ENCODE measurements at places on chromosomes 1 and 21. TPM values are rescaled to one million over a fixed set of nuclear protein-coding genes. Genes with fewer than 3 reads are reported as not detected.
A peak's percentile ranks its signal among the peaks of the same experiment; 100 is the strongest.

GRCh38 chr21:30349572-30349971 is 1.2 kb upstream of the KRTAP23-1 start:
- no peak overlapping the region for H3K4me3 ChIP-seq
- H3K27me3 ChIP-seq, result no peaks in the 10 kb centered on the region
- no peak for DNase-seq

DNA sequence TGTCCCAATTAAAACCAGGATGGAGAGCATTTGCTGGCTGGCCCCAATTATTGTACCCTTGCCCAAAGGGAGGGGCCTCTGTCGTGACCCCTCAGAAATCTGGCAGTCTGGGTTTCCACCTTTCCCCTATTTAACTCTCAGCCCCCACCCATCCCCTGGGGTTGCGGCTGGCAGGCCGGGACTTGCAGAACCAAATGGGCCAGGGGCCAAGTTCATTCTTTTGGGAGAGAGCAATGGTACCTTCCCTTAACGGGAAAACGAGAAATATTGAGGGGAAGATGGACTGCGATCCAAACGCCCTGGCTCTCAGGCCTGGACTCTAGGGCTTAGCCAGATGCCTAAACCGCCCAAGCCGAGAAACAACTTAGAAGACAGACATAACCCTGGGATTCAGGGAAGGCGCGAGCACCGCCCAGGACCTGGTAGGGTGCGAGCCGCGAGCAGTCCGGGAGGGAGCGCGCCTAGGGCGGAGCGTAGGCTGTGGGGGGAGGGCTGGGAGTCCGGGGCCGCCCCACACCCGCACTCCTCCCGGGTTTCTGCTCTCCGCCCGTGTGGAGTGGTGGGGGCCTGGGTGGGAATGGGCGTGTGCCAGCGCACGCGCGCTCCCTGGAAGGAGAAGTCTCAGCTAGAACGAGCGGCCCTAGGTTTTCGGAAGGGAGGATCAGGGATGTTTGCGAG is at the start of gene SLC27A3:
Gene SLC27A3 (plus strand): TSS at position 628 of the 678 bp plus-strand sequence. CDS start 91 bp downstream, outside the sequence.
- H3K27ac ChIP-seq, result peak within 1 kb of the TSS; percentile 41
- H3K4me3 ChIP-seq, result peak within 1 kb of the TSS; percentile 72
- H3K4me1 ChIP-seq, result peaks cover 25% of the 10 kb centered on the region
- DNase-seq, result no peak
- H3K36me3 ChIP-seq, result peaks cover 29% of the 10 kb centered on the region

- no peak overlapping the region for H3K27ac ChIP-seq
- no peaks in the 10 kb centered on the region for H3K4me1 ChIP-seq
- DNase-seq, result no peak
- no peaks in the 10 kb centered on the region for H3K36me3 ChIP-seq
Measured at GRCh38 chr1:196152975-196153374, 455.3 kb downstream of the KCNT2 start.

GRCh38 chr1:52365071-52365745 is 797 bp downstream of the CC2D1B start:
- H3K4me3 ChIP-seq, result peak overlapping the region; percentile 76
- H3K27ac ChIP-seq, result peak overlapping the region; percentile 89
- DNase-seq, result no peak
- no peaks in the 10 kb centered on the region for H3K27me3 ChIP-seq
- H3K36me3 ChIP-seq, result peaks cover 34% of the 10 kb centered on the region

GRCh38 chr1:13703128-13703513 is 3.1 kb downstream of the PRDM2 start:
- no peaks in the 10 kb centered on the region for H3K36me3 ChIP-seq
- peaks cover 37% of the 10 kb centered on the region for H3K4me1 ChIP-seq
- no peak for DNase-seq

GRCh38 chr1:205493241-205494085 is 11.0 kb upstream of the CDK18 start:
- H3K4me3 ChIP-seq, result no peak overlapping the region
- no peak for DNase-seq
- no peaks in the 10 kb centered on the region for H3K4me1 ChIP-seq

- no peak overlapping the region for H3K4me3 ChIP-seq
- no peak for DNase-seq
- H3K36me3 ChIP-seq, result no peaks in the 10 kb centered on the region
Measured at GRCh38 chr1:42118125-42118524, 35.1 kb upstream of the GUCA2B start.

- H3K4me3 ChIP-seq, result no peak overlapping the region
- H3K27me3 ChIP-seq, result no peaks in the 10 kb centered on the region
- no peaks in the 10 kb centered on the region for H3K36me3 ChIP-seq
- no peak overlapping the region for H3K27ac ChIP-seq
Measured at GRCh38 chr1:58597996-58598395, 20.9 kb upstream of the TACSTD2 start.

DNA sequence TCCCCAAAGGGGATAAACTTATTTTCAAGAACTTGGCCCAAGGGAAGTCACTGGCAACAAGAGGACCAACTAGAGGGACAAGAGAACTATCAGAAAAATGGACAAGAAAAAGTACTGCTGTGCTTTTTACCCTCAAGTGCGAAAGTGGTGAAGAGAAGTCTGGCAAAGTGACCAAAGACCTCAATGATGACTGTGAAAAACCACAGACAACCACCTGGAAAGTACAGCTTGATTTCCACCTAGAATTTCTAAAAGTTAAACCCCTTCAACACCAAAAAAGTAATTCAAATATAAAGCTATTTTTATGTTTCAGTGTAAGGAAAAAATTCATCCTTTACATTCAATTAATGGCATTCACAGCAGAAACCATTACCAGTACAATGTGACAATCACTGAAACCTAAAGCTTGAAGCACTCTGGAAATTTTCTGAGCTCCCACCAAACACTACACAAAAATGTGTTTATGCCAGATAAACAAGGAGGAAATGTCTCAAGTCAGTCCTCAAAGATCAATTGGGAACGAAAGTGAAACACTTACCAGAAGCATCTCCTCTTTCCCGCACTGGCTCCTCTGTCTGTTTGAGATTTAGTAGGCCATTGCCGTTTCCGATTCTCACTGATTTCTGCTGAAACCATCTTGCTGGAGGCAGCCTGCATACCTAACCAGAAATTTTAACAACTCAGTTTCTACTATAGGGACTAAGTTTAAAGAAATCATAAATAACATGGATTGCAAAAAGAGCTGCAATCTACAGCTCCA is 8.3 kb downstream of the SDE2 start:
- no peak overlapping the region for H3K4me3 ChIP-seq
- H3K4me1 ChIP-seq, result peaks cover 11% of the 10 kb centered on the region
- no peak for DNase-seq
- H3K27me3 ChIP-seq, result no peaks in the 10 kb centered on the region
- H3K27ac ChIP-seq, result no peak overlapping the region
- H3K36me3 ChIP-seq, result peaks cover 89% of the 10 kb centered on the region

- DNase-seq, result no peak
- H3K27ac ChIP-seq, result no peak overlapping the region
- peaks cover 95% of the 10 kb centered on the region for H3K36me3 ChIP-seq
- H3K27me3 ChIP-seq, result no peaks in the 10 kb centered on the region
Measured at GRCh38 chr1:175162955-175163354, 29.6 kb downstream of the KIAA0040 start.

DNA sequence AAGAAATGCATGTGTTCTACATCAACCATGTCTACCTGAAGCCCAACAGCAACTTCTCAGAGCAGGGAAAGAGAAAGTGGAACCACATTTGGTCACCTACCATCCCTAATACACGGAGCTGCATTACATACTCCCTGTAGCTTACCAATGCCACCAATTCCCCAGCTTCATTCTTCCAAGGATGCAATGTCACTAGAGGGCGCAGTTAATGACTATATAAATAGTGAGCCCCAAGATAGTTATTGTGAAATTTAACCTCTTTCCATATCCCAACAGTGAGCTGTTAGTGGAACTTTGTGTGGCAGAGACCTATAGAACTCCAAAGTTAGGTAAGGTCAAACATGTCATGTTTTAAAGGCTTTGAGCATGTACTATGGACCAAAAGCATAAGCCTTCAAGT is 618.3 kb downstream of the SMYD3 start:
- H3K4me1 ChIP-seq, result no peaks in the 10 kb centered on the region
- H3K27me3 ChIP-seq, result no peaks in the 10 kb centered on the region
- H3K36me3 ChIP-seq, result no peaks in the 10 kb centered on the region
- no peak for DNase-seq
- no peak overlapping the region for H3K27ac ChIP-seq
- H3K4me3 ChIP-seq, result no peak overlapping the region

GRCh38 chr1:67077593-67077992 is 23.6 kb upstream of the SLC35D1 start:
- no peaks in the 10 kb centered on the region for H3K36me3 ChIP-seq
- no peak overlapping the region for H3K4me3 ChIP-seq
- H3K27me3 ChIP-seq, result no peaks in the 10 kb centered on the region
- no peak overlapping the region for H3K27ac ChIP-seq
- H3K4me1 ChIP-seq, result no peaks in the 10 kb centered on the region

GRCh38 chr1:65924471-65924870 is 131.8 kb downstream of the PDE4B start:
- H3K36me3 ChIP-seq, result no peaks in the 10 kb centered on the region
- no peak overlapping the region for H3K4me3 ChIP-seq
- DNase-seq, result no peak
- H3K4me1 ChIP-seq, result no peaks in the 10 kb centered on the region
- H3K27me3 ChIP-seq, result no peaks in the 10 kb centered on the region

DNA sequence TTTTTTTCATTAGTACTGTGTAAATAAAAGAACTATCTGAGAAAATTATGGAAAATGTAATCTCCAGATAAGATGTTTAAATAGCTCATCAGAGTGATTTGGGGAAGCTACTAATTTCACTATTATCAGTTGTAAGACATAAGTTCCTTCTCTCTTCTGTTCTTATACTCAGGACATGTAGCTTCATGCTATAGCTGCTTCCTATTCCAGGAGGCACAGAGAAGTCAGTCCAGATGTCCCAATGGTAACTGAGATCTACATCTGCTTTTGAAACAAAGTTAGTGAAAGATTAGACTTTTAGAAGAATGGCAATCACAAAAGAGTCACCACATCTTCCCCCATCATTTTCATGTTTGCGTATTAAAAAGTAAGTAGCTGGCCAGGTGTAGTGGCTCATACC is 5.6 kb downstream of the MAP3K21 start:
- peaks cover 9% of the 10 kb centered on the region for H3K27me3 ChIP-seq
- H3K4me3 ChIP-seq, result no peak overlapping the region
- no peak overlapping the region for H3K27ac ChIP-seq
- DNase-seq, result no peak
- H3K4me1 ChIP-seq, result peaks cover 9% of the 10 kb centered on the region

- no peaks in the 10 kb centered on the region for H3K36me3 ChIP-seq
- no peaks in the 10 kb centered on the region for H3K4me1 ChIP-seq
- H3K27me3 ChIP-seq, result no peaks in the 10 kb centered on the region
Measured at GRCh38 chr1:68442006-68442405, 7.7 kb downstream of the RPE65 start.

DNA sequence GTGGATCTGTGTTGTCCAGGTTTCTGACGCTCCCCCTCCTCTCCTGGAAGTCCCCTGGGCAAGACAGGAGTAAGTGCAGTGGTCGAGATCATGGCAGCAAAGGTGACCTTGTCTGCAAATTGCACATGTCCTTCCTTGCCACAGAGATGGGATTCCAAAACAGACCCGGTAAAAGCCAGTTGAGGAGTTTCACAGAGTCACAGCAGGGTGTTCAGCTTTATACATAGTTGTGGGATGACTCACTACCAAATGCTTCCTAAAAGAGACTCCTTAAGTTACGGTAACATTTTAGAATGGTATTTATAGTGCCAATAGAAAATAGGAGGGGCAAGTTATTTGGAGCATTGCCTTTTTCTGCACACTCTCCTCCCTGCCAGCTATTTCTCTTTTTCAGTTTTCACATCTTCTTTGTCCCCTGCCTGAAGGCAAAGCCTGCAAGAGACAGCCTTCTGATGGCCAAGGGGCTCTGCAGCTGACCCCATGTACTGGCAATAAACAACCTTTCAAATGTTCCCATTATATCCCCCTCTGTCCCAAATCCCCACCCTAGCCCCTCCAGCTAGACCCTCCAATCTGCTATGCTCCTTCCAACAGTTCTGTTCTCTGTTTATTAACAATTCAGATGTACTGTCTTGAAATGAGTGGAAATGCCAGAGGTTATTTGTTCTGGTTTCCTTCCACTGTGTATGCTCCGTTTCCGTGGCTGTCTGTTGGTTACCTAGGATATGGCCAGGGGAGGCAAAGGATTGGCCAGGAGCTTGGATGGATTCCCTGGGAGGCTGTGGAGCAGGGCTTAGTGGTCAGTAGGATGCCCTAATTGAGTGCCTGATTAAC is 115.0 kb downstream of the TGFB2 start:
- H3K36me3 ChIP-seq, result no peaks in the 10 kb centered on the region
- no peak overlapping the region for H3K27ac ChIP-seq
- H3K27me3 ChIP-seq, result no peaks in the 10 kb centered on the region
- no peaks in the 10 kb centered on the region for H3K4me1 ChIP-seq

- H3K27ac ChIP-seq, result no peak overlapping the region
- H3K4me1 ChIP-seq, result peaks cover 13% of the 10 kb centered on the region
- DNase-seq, result no peak
Measured at GRCh38 chr1:171845998-171846397, 4.7 kb downstream of the DNM3 start.

DNA sequence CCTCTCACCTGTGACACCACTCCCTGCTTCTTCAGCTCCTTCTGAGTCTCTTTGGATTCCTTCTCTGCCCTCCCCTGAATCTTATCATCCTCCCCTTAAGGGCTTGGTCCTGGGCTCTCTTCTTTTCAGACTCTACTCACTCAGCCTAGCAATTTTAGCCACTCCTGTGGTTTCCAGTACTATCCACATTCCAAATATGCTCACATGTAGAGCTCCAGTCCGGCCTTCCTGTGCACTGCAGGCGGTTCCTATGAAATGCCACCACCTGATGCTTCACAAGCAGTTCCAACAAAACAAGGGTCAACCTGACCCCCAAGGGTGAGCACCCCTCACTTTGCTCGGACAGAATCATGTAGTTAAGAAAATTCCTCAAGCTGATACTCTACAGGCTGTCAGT is 35.9 kb downstream of the MAB21L3 start:
- H3K4me1 ChIP-seq, result peaks cover 18% of the 10 kb centered on the region
- H3K27me3 ChIP-seq, result no peaks in the 10 kb centered on the region
- no peak for DNase-seq
- no peaks in the 10 kb centered on the region for H3K36me3 ChIP-seq
- no peak overlapping the region for H3K4me3 ChIP-seq

- H3K27me3 ChIP-seq, result peaks cover 2% of the 10 kb centered on the region
- peaks cover 2% of the 10 kb centered on the region for H3K4me1 ChIP-seq
- DNase-seq, result no peak
- no peak overlapping the region for H3K4me3 ChIP-seq
Measured at GRCh38 chr1:66090859-66091457, 298.3 kb downstream of the PDE4B start.

TFF3 gene
- total RNA-seq, result not detected

HRNR gene
- not detected for total RNA-seq

IRF6 gene
- 0.74 TPM for total RNA-seq

IL19 gene
- total RNA-seq, result not detected

SLC16A1 gene
- 26.6 TPM for total RNA-seq

FNBP1L gene
- total RNA-seq, result 1.1 TPM

HSD3B1 gene
- not detected for total RNA-seq

MROH7 gene
- 0.14 TPM for total RNA-seq

CFAP45 gene
- total RNA-seq, result 8.4 TPM

CD164L2 gene
- not detected for total RNA-seq

DUSP12 gene
- total RNA-seq, result 20.3 TPM

SV2A gene
- 2.5 TPM for total RNA-seq

CAPN8 gene
- 0.34 TPM for total RNA-seq

OR10J1 gene
- not detected for total RNA-seq

WNT3A gene
- total RNA-seq, result 0.08 TPM

FHAD1 gene
- not detected for total RNA-seq
